Activated B cell treated with CpG ODN at 0.5 μM for 24 hours (primary cell): ENCODE measurements at places on chromosomes 4 and X. TPM values are rescaled to one million over a fixed set of nuclear protein-coding genes. Genes with fewer than 3 reads are reported as not detected.

- DNase-seq: no peak
Observed at GRCh38 chrX:18833071-18833731, 125.8 kb downstream of the PPEF1 start.

GRCh38 chr4:11931266-11931820 lies 502.6 kb upstream of the HS3ST1 start:
- no peak for DNase-seq

BEX1 gene
- total RNA-seq: 0.84 TPM in 1 of 2 replicates, not detected in the other

DNA sequence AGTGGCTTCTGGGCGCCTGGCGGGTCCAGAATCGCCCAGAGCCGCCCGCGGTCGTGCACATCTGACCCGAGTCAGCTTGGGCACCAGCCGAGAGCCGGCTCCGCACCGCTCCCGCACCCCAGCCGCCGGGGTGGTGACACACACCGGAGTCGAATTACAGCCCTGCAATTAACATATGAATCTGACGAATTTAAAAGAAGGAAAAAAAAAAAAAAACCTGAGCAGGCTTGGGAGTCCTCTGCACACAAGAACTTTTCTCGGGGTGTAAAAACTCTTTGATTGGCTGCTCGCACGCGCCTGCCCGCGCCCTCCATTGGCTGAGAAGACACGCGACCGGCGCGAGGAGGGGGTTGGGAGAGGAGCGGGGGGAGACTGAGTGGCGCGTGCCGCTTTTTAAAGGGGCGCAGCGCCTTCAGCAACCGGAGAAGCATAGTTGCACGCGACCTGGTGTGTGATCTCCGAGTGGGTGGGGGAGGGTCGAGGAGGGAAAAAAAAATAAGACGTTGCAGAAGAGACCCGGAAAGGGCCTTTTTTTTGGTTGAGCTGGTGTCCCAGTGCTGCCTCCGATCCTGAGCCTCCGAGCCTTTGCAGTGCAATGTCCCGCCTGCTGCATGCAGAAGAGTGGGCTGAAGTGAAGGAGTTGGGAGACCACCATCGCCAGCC lies at the start of gene ATOH1:
Gene ATOH1 (plus strand): TSS at position 422 of the 663 bp plus-strand sequence. CDS start 174 bp downstream, at position 596.
- DNase-seq: no peak

CXCL11 gene
- not detected in 2 replicates for total RNA-seq

DNA sequence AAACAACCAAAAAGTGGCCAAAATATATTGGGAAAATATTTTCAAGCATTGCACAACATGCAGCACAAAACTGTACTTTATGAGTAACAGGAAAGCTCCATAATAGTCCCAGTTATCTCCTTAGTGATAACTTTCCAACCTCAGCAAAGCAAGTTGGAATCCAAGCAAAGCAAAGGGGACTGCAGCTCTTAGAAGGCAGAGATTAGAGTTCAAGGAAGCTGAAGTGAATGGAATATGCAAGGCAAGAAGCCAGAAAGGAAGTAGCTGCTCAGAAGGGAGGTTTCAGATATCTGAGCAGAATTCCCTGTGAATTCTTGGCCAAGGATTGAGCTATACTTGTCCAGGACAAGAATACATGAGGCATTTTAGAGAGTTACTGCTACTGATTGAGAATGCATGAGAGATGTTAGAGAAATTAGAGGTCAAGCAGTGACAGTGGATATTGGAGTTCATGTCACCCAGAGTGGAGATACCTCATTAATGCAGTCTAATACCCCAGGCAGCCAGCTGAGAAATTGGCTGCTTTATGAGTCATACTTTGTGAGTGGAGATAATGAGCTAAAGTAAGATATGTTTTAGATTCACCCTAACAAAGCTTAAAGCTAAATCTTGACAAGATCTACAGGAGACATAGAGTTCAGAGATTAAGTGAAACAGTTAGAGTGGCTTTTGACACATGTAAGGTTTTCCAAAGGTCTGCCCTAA lies 102.8 kb downstream of the INPP4B start:
- DNase-seq: no peak

DNA sequence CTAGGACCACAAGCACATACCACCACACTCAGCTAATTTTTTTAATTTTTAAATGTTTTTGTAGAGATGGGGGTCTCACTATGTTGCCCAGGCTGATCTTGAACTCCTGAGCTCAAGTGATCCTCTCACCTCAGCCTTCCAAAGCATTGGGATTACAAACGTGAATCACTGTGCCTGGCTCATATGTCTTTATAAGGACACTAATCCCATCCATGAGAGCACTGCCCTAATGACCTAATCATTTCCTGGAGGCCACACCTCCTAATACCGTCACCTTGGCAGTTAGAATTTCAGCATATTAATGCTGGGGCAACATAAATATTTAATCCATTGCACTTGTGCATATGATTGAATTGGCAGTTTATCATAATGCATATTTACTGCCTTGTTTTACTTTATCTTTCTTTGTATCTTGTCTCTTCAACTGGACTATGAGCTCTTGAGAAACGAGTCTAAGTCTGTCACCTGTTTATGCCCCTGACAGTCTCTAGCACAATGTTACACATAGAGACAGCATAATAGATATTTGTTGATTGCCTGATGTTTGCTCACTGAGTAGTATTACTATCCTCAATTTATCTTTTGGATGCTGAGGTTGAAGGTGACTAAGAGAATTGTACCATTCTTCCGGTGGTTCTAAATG lies 172.0 kb downstream of the AASDH start:
- no peak for DNase-seq

GRCh38 chr4:6689506-6689960 lies 4.1 kb upstream of the S100P start:
- no peak for DNase-seq

SPANXD gene
- not detected in 2 replicates for total RNA-seq

GRCh38 chr4:53908661-53909078 lies 155.7 kb downstream of the CHIC2 start:
- DNase-seq: no peak

USP17L12 gene
- not detected in 2 replicates for total RNA-seq

DNA sequence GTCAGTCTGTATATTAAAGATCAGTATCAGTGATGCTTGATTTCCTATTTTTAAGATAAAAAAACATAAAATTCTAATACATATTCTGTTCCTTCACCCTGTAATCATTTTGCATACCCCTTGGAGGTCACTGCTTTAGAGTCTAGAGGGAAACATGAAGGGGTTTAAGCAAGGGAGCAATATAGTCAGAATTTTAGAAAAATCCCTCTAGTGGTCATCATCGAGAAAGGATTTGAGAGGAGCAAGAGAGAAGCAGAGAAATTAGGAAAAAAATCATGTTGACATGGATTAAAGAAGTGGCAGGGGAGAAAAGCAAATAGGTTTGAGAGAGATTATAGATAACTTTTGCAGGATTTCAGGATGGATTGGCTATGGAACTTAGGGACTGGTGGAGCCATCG lies 11.1 kb downstream of the APEX2 start:
- DNase-seq: no peak

NAT8L gene
- total RNA-seq: 0.15 and 0.24 TPM in 2 replicates

GRCh38 chr4:61160478-61160877 lies 39.6 kb upstream of the ADGRL3 start:
- no peak for DNase-seq

TLR7 gene
- 4.6 and 5.4 TPM in 2 replicates for total RNA-seq

FGFBP1 gene
- total RNA-seq: not detected in 2 replicates

GRCh38 chr4:20554134-20554533 lies 146.1 kb upstream of the PACRGL start:
- DNase-seq: no peak

DNA sequence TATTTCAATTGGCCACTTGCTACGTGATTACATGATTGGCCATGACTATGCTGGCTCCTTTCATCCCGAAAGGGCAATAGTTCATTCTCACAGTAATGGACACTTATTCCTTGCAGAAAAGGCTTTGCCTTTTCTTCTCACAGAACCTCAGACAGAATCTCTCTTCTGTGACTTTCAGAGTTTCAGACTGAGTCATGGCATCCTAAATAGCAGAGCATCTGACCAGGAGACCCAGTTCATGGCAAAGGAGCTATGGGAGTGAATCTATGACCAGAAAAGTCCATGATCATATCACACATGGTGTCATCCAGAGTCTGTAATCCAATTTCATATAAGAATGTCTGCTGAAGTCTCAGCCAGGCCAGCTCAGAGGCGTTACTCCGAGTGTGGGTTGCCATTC lies 263.3 kb upstream of the CLNK start:
- no peak for DNase-seq

HSFX4 gene
- not detected in 2 replicates for total RNA-seq

DNA sequence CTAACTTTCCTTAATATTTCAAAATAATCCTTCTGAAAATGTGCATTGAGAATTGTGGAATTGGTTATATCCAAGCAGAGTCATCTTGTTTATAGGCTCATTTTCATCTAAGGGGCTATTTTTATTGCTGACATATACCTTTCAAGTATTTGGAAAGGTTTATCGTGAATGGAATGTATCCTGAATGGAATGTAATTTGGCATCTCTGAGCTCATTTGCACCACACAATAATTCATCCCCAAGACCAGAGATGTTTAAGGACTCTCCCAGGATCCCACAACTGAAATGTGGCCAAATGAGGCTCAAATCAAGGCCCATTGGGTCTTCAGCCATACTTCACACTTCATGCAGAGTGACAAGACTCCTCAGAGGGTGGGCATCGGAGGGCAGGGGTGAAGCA lies 7.5 kb upstream of the SETD7 start:
- DNase-seq: no peak

MAGEC1 gene
- not detected in 2 replicates for total RNA-seq

FMR1NB gene
- total RNA-seq: not detected in 2 replicates

DNA sequence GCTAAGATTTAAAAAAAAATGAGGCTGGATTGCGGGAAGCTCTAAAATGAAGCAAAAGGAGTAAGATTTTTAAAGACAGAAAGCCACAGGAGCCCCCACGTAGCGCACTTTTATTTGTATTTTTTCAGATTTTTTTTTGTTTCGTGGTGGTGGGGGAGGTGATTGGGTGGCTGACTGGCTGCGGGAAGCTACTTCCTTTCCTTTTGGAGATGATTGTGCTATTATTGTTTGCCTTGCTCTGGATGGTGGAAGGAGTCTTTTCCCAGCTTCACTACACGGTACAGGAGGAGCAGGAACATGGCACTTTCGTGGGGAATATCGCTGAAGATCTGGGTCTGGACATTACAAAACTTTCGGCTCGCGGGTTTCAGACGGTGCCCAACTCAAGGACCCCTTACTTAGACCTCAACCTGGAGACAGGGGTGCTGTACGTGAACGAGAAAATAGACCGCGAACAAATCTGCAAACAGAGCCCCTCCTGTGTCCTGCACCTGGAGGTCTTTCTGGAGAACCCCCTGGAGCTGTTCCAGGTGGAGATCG lies 908 bp downstream of the PCDH10 start:
- no peak for DNase-seq

GRCh38 chrX:84956304-84956703 lies 47.4 kb upstream of the APOOL start:
- no peak for DNase-seq

BEND4 gene
- total RNA-seq: 14.1 TPM in 2 replicates

- no peak for DNase-seq
Observed at GRCh38 chr4:952881-953573, 20.3 kb downstream of the DGKQ start.

TCEAL6 gene
- not detected in 2 replicates for total RNA-seq

GABRQ gene
- total RNA-seq: not detected in 2 replicates

NPY2R gene
- not detected in 2 replicates for total RNA-seq

GRCh38 chr4:141761926-141762325 lies 125.5 kb downstream of the IL15 start:
- DNase-seq: no peak

EREG gene
- not detected in 2 replicates for total RNA-seq

- DNase-seq: no peak
Observed at GRCh38 chr4:164946810-164947209, 30.6 kb downstream of the TRIM61 start.

GPRASP2 gene
- 0.16 and 0.34 TPM in 2 replicates for total RNA-seq

- DNase-seq: no peak
Observed at GRCh38 chr4:111393781-111394180, 751.5 kb upstream of the FAM241A start.

DNA sequence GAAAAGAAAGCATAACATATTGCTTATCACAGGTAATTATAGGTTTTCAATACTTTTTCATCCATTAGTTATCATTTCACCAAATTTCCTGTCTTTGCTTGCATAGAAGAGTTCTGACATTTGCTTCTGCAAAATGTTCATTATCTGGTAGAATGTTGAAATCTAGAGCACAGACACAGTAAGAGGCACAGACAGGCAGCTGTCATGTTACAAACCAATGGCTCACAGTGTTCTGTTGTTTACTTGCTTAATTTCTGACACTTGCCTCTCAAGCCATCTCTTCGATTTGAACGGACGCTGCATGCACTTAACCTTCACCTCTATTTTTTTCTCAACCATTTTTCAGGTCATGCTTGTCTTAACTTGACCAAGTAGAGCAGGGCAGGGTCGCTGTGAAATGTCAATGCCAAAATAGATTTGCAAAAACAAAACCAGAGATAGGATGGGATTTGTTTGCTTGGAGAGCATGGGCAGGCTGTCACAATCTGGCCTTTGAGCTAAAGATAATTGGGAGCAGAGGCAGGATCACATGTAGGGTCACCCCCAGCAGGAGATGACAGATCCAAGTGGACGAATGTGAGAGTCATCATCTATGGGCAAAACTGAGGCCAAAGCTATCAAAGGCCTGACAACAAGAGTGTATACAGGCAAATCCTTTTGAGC lies 292.3 kb downstream of the SMARCA1 start:
- no peak for DNase-seq

DNA sequence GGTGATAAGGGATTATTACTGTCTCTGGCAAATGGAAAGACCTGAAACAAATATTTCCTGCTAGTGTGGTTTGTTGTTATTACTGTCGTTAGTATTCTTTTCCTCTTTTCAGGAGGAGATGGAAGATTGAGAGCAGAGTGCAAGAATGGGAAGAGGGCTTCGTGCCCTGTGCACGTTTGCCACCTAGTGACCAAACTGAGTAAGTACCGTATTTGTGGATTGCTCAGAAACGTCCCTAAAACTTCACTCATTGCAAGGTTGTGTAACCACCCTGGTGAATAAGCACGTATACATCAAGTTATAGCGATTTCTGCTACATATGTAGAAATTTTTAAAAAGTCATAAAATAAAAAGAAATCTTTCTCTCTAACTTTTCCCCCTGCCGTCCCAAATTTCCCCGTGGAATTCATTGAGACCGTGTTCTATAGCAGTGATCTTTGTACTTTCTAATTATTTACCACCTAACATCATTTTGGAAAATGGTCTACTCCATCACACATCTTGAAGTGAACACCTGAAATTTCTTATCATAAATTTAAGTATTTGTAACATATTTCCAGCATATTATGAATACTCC lies 24.3 kb downstream of the LINC00632 start:
- DNase-seq: no peak

- no peak for DNase-seq
Observed at GRCh38 chr4:52966781-52967180, 104.7 kb downstream of the RASL11B start.

TMEM165 gene
- 80.3 and 90.2 TPM in 2 replicates for total RNA-seq

OPN1MW2 gene
- total RNA-seq: not detected in 2 replicates

- no peak for DNase-seq
Observed at GRCh38 chr4:25993395-25994185, 79.6 kb downstream of the SMIM20 start.

MSANTD1 gene
- total RNA-seq: 3.4 and 5.0 TPM in 2 replicates
